ENCODE measurements at places on chromosomes 7 and 10.

DNA sequence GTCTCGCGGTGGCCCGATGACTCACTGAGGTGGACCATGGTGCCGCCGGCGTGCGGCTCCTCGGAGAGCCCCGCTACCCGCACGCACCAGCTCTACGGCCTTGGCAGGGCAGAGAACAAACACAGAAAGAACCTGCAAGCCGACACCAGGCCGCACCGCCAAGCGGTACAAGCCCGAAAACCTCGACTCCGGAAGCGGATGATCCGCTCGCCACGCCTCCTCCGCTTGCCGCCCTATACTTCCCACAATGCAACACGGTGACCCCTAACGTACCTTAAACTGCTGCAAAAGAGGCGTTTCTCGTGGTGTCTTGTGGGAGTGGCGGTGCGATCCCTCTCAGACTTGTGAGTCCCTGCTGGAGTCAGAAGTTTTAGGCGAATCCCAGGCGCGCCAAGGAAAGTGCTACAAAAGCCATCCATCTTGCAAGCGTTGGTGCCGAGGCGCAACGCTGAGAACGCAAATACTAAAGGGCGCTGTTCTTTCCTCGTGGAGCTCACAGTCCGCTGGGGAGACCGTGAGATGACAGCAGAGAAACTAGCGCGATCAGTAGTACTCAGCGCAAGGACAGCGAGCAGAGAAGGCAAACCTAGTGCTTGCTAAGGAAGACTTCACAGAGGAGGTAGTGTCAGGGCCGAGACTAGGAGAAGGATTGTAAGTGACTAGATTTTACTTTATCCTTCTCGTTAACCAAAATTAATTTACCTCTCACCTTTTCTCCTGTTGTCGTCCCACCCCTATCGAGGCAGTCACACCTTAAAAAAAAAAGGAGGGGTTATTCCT, at the start of gene MRPS16:
Gene MRPS16 (minus strand): TSS at position 200 of the 780 bp plus-strand sequence. CDS start 162 bp downstream, at position 38.
- peak; percentile 95 for DNase-seq

- DNase-seq = no peak
These were observed 38.7 kb upstream of the RET start for GRCh38 chr10:43037942-43038782.

DNA sequence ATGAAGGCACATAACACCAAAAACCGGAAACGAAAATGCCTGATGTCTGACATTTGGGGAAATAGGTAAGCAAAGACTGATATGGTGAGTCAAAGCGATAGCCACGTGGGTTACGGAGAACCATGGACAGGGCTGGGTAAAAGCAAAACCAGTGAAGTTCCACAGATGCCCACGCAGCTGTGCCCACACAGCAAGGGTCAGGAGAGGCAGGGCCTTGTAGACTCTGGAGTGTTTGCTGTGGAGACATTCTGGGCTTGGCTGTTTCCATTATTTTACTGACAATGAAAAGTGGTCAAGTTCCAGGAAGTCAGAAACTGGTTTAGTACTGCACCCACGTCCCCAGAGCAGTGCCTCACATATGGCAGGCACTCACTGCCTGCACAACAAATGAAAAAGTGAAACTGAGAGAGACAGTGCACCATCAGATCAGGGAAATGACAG, 148.7 kb downstream of the ZMYND11 start:
- peak; percentile 52 for DNase-seq

- no peak for DNase-seq
These were observed 54.2 kb downstream of the FAM53B start for GRCh38 chr10:124689911-124690498.

DNA sequence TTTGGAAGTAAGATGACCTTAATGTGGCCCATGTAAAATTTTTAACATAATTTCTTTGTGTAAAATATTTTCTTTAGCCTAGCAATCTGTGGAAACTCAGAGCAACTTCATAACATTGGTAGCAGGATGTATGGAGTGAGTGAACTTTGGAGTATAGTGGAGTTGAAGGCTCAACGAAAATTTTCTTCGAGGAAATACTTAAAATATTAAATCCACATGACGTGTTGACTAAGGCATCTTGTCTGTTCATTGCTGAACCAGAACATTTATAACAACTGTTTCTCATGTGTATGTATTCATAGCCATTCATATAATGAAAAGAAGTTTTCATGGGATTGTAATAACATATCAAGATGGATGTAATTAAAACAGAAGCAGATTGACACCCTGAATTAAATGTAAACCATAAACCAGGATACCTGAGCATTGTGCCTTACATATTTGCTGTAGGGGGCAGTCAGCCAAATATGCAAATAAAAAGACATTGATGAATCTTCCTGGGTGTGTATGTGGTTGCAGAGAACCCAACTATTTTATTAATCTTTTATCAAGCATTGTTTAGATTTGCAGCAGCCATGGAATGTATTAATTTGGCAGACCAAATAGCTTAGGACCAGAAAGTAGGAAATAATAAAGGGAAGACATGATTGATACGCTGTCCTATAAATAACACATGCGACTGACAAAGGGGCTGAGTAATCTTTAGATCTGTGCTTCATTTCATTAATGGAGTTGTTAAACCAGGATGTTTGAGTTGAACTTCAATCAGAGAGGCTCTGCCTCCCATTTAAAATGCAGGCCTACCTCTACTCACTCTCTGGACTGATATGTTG, 11.5 kb downstream of the AUTS2 start:
- DNase-seq = no peak

GRCh38 chr10:72407471-72407870, 52.8 kb upstream of the DNAJB12 start:
- DNase-seq = no peak

DNA sequence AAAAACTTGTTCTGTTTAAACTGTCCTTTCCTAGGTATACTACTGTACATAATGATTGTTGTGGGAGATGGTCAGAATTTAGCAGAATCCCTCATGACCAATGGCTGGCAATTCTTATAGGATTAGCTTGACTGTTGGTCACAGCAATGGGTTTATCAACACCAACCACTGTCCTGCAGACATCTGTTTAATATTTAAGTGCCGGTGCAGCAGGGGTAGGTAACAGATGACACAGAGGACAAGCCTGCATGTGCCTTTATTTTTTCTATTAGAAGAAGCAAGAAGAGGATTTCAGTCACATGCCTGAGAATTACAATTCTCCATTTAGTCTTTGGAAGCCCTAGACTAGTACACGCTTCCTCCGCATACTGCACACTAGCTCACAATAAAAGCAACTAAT, 48.4 kb downstream of the CCDC6 start:
- no peak for DNase-seq

- no peak for DNase-seq
These were observed 923.0 kb downstream of the REEP3 start for GRCh38 chr10:64444163-64444562.

DNA sequence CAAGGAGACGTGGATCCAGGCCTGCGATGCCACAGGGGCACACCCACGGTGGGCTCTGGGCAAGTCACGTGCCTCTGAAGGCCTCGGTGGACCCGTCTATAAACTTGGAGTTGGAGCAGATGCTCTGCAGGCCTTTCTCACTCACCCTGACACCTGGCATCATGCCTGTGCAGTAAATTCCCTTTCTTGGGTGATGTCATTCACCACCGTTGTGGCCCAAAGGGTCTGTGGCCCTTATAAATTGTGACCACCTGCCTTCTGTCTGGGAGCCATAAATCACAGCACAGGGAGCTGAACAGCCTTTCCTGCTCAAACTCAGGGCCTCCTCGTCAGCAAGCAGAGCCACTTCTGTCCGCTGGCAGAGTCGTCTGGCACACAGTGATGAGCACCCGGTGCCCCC, 52.2 kb downstream of the GPAM start:
- no peak for DNase-seq

- DNase-seq = no peak
These were observed 30.0 kb downstream of the TACC2 start for GRCh38 chr10:122018951-122019413.

DNA sequence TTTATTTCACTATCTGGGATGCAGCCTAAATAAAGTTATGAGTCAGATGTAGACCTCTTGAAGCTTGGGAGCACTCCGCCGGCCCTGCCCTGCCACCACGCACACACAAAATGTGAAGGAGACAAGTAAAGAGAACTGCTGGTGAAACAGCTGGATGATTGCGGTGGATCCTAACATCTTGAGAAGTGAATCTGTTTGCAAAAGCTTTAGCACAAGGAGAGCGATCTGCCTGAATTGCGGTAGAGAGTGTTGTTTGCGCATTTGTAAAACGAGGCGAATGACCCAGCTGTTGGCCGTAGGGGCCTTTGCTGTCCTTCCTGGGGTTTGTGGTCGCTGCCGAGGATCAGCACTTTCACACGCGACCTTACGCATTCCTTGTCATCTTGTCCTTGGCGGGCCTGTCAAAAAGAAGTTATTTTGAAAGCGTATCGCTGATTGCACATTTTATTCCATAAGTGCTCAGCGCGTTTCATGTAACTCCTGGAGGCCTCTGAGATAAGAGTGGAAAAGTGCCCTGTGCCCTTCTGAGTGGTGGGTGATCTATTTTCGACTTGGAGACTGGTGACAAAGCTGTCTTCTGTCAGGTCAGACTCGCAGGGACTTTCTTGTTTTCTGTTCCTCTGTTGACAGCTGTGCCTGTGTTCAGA, 40.8 kb downstream of the RBM20 start:
- no peak for DNase-seq

- no peak for DNase-seq
These were observed 112.5 kb downstream of the SVIL start for GRCh38 chr10:29522061-29522855.

DNA sequence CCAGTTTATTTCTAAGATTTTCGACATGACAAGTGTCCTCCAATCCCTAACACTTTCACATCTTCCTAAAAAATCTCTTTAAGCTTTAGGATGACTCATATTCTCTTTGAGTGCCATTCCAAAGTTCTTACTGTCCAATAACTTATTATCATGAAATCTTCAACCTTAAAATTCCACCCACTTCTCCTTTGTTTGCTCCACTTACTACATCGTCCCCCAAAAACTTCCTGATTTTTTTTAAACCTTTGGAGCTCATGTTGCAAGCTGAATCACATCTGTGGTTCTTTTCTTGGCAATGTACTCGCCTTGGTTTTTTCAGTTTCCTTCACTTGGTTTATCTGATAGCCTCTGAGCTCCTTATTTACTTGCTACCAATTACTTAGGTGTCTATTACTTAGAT, 39.2 kb upstream of the JCAD start:
- DNase-seq = no peak

- DNase-seq = no peak
These were observed 34.6 kb downstream of the BAZ1B start for GRCh38 chr7:73487486-73487885.

DNA sequence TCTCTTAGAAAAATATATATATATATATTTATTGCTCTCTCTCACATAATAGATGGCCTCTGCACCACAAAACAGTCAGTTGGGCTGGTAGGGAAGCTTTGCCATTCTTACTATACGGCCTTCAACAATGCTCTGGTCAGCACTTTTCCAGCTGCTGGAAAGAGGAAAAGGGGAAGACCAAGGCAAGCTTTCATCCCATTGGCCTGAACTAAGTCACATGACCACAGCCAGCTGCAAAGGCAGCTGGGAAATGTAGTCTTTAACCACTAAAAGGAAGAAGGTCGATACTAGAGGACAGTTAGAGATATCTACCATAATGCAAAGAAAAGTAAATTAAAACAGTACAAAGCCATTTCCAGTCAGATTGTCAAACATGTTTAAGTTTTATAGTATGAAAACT, 58.4 kb upstream of the MACROH2A2 start:
- peak; percentile 18 for DNase-seq

DNA sequence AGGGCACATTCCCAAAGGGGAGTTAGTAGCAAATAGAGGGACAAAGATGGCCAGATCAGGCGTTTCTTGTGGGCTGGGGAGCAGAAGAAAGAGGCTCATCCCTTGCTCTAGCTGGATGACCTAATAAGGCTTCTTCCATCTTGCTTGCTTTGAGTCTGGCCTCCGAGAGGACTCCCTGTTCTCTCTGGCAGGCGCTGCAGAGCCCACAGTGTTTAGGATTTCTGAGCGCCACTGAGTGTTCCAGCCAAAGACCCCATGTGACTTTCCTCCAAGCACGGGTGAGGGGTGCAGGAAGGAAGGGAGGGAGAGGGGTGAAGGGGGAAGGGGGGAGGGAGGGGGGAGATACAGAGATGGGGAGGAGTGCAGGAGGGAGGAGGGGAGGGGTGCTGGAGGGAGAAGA, 203.8 kb upstream of the SVIL start:
- no peak for DNase-seq

DNA sequence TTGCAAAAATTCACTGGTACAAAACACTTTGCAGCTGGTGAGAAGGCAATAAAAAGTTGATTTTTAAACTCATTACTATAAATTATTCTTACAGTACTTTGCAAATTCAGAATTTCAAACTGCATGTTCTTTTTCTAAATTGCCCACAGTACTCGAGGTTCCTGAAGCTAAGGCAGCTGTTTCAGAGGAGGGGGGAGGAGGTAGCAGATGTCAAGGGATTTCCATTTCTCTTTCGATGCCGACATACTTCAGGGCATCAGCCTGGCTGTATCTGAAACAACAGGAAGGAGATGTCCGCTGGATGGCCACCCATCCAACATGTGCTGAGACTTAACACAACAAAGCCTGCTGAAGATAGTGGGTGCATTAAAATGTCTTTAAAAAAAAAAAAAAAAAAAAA, 76.7 kb downstream of the EZH2 start:
- DNase-seq = no peak

DNA sequence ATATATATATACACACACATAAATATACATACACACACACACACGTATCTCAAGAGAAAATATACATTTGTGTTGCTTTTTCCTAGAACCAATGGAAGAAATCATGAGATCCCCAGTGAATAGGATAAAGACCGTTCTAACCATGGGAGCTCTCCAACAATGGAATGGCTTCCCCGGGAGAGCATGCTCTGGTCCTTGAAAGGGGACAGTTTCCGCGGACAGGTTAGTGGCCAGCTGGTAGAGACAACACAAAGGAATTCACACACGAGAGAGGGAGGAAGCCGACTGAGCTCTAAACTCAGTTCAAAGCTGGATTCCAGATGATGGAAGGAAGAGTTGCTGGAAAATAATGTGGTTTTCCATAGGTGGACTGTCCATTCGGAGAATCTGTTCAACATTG, 72.7 kb downstream of the SLC37A3 start:
- DNase-seq = no peak

Measured in B cell (primary cell).